Brain microvascular endothelial cell (primary cell): ENCODE measurements at places on chromosomes 5 and 9.

- no peak for DNase-seq
Observed at GRCh38 chr9:127300886-127301447, 36.4 kb downstream of the GARNL3 start.

- DNase-seq, result no peak
Observed at GRCh38 chr5:62065050-62065449, 241.0 kb upstream of the KIF2A start.

GRCh38 chr5:96995419-96995818 is 59.5 kb downstream of the LNPEP start:
- DNase-seq, result no peak

- DNase-seq, result no peak
Observed at GRCh38 chr5:9207817-9208418, 338.0 kb downstream of the SEMA5A start.

DNA sequence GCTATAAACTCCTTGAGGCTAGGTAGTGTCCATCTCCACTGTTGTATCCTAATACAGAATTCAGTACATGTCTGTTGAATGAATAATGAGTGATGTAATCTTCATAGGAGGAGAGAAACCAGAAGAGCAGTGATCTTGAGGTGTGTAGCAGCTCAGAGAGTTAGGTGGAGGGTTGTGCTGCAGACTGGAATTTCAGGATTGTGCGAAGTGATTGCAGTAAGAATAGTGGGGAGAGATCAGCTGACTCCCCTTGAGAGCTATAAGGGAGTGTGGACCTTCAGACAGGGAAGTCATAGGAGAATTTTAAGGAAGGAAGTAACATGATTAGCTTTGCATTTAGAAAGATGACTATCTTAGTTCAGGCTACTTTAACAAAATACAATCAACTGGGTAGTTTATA is 4.4 kb downstream of the SNX24 start:
- DNase-seq, result no peak

DNA sequence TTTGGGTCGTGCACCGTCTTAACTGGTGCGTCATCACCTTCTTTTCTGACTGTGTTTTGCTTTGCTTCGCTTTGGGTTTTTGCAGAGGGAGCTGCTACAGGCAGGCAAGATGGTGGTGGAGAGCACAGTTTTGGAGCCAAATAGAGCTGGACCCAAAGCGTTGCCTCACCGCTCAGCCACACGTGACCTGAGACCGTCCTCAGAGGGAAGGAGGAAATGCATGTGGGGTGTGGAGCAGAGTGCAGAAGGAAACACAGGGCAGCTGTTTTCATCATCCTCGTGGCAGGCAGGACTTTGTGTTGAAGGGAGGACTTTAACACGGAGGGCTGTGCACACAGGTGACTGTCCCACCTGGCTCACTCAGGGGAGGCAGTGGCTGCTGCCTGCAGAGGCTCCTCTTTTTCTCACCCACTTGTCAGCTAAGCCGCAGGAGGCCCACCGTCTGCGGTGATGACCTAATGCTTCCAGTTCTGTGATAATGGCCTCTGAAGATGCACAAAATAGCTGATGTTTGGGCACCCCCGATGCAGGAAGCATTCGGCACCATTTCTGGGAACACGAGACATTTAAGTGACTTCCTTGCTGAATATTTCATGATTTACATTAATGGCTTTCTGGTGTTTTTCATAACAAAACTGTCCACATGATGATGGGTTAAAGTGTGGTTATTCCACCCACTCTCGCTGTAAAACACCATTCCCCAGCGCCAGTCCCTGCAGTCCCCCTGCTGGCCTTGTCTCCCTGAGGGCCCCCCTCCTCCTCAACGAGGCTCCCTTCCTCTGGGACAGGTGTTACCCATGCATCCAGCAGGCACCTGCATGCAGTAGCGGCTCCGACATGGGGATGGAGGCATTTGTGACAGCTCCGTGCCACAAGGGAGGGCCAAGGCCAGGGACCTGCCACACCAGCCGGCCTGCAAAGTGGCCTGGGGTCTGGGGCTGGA is 12.4 kb upstream of the UBAC1 start:
- DNase-seq, result no peak

GRCh38 chr5:172541099-172541772 is 86.9 kb upstream of the SH3PXD2B start:
- no peak for DNase-seq

DNA sequence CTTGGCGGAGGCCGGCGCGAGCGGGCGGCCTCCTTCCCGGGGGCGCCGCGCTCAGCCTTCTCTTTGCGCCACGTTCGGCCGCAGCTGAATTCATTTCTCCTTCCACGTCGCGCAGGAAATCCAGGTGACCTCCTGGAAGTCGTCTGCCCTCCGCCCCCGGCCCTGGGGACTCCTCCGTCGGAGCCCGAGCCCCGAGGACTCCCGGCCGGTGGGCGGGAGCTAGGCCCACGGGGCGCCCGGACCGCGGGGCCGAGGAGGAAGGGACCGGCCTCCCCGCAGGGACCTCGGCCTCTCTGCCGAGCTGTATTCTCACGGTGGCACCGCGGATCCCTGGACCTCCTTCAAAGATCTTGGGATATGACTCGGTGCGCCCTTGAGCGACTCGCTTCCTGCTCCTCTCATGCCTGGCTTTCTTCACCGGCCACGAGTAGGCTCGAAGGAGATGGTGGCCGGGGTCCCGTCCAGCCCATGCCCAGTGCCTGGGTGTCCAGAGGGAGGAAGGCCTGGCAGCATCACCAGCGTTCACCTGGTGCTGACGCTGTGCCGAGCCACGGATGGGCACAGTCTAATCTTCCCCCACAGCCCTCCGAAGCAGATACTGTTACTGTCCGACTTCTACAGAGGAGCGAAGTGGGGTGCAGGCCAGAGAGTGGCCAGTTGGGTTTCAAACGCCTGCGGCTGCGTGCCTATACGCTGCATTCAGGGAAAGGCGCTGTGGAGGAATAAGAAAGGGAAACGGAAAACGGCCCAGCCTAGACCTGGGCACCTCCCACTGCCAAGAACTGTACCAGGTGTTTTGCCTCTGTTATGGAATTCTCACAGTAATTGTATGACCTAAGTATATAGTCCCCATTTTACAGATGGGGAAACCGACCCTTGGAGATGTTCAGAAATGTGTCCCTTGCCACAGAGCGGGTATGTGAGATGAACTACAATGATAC is 47.3 kb downstream of the PAX5 start:
- no peak for DNase-seq

GRCh38 chr9:134748591-134748990 is 107.0 kb downstream of the COL5A1 start:
- DNase-seq, result no peak

DNA sequence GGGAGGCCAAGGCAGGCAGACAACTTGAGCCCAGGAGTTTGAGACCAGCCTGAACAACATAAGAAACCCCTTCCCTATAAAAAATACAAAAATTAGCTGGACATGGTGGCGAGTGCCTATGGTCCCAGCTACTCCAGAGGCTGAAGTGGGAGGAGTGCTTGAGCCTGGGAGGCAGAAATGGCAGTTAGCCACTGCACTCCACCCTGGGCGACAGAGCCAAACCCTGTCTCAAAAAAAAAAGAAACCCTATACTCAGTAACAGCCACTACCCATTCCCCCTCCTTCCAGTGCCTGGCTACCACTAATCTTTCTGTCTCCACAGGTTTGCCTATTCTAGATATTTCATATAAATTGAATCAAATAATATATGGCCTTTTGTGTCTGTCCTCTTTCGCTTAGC is 14.3 kb upstream of the SIL1 start:
- DNase-seq, result no peak

DNA sequence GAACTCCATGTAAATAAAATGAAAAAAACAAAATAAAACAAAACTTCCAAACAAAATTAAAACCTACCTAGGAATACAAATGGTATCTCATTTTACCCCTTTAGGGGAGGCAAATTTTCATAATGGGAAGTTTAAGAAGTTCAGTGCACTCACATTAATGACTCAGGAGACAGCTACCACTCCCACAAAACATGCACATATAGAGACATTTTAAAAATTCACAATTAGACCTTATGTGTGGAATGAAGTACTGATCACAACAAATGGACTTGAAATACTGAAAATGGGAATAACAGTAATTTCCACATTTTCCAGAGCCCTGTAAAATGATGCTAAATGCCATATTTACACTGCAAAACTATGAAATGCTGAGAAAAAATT is 91.8 kb downstream of the FANCC start:
- no peak for DNase-seq

DNA sequence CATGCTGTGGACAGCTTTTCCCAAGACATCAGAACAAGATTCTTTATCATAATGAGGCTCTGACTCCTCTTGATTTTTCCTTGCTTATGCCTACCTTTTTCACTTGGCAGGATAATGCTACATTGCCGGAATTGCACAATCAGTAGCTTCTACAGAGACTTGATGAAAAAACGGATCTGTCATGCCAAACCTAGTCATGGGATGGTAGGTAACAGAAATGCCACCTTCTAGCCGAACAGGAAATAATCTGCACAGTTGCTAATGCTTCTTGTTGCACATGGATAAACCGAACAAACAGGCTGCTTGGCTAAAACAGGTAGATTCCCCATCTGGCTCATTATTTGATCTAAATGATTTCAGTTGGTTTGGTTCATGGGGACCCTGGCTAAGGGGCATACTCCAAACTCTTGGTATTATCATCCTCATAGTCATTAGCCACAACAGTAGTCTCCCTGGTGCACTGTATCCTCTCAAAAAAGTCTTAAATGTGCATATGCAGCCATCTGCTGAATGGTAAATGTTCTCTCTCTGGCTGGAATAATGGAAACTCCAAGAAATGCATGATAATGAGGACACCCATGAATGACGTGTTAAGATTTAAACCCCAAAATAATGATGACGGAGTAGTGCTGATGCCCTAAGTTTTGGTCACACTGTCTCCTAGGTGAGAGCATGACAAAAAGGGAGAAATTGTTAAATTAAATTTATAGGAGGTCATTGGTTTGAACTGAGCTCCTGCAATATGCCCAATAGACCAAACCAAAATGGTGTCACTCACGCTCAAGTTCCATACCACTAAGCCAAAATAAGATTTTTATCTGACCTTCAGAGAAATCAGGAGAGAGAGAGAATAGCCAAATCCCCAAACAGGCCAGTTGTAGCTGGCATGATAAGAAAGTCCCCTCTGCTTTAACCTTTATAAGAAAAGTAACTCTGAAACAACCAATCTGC is 47.0 kb downstream of the RAPGEF1 start:
- no peak for DNase-seq

- DNase-seq, result peak; percentile 29
Observed at GRCh38 chr5:17316970-17317459, 99.6 kb downstream of the BASP1 start.

- no peak for DNase-seq
Observed at GRCh38 chr9:89010056-89010455, 18.8 kb downstream of the S1PR3 start.

DNA sequence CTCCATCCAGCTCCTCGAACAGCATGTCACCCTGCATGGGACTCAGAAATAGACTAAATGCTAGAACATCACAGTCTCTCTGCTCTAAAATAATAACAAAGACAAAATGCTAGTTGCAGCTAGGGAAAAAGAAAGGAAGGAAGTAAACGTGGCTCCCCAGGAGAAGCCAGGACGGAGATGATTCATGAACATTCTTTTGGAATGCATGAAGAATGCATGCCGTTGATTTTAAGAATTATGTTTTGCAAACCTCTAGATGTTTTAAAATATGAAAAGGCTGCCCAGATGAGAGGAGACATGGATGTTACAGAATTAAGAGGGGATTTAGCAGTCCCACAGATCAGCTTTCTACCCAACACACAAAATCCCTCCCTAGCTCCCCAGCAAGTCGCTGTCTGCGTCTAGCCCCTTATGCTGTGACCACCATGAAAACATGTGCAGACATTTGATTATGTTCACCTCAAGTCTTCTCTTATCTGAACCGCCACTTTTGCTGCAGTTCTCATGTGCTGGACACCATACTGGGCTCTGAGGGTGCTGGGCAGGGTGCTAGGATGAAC is 139.4 kb upstream of the LMX1B start:
- DNase-seq, result peak; percentile 53

- DNase-seq, result no peak
Observed at GRCh38 chr5:141695627-141696215, 13.7 kb upstream of the ARAP3 start.

DNA sequence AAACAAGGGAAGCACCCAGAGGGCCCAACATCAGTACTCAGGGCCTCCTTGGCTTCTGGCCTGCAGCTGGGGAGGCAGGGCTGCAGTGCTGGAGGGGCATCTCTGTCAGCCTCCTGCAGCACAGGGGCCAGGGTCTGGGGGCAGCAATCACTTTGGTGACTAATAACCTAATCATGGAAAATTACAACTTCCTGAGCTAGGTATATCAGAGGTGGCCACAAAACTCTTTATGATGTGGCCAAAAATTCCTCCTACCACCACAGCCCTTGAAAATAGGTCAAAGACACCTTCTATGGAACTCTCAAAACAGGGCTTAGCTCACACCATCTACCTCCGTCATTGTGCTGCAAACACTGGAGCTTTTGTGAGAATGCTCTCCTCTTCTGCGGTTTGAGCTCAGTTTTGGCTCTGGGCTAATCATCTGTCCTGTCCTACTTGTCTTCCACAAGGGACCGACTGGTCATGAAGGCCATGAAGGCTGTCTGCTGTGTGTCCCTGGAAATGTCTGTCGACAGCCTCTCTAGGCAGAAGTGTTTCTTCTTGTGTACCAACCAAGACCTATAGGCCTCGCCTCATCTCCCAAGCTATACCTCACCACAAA is 28.6 kb downstream of the CSF2 start:
- no peak for DNase-seq

- no peak for DNase-seq
Observed at GRCh38 chr5:139403418-139403786, 487 bp downstream of the SPATA24 start.

GRCh38 chr5:95809414-95809960 is 13.0 kb downstream of the GLRX start:
- no peak for DNase-seq

DNA sequence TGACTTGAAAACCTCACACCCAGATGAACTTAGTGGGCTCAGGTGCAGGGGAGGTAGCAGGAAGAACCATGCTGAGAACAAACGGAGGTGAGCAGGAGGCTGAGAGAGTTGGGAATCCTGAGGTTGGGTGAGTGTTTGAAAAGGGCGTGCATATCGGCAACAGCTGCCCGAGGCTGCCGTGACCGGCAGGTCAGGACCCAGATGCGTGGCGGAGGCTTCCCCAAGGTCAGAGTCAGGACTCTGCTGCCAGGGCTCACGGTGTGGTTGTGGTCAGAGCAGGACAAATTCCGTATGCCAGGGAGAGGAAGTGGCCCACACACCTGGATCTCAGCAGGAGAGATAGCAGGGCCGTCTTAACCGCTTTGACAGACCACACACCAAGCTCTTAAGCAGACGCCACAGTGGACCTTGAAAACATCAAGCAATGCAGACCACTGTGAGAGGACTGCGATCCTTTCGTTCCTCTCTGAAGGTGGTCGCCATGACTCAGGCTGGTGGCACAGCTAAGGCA is 43.1 kb downstream of the ADAMTS16 start:
- DNase-seq, result no peak

- DNase-seq, result no peak
Observed at GRCh38 chr9:73995836-73996235, 501.3 kb upstream of the RORB start.

GRCh38 chr9:135555910-135556309 is 5.6 kb upstream of the PAEP start:
- DNase-seq, result no peak
